NCI-H69 (cell line): ENCODE measurements at places on chromosomes 4 and X.

DNA sequence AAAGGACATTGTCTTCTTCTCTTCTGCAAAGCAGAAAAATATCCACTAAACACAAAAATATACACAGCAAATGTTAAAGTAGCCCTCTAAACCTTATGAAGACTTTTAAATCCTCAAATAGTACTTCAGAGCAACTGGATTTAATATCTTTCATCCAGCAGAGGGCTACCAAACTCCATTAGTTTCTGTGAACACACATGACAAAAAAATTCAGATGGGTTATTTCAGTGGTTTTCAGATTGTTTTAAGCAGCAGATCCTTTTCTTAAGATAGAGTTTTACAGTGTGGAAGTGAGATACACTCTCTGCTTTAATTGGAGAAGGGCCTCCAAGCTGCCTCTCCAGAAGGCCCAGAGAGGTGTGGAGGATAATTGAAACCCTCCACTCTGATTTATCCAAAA, 56.7 kb downstream of the ANK2 start:
- peak; percentile 51 for DNase-seq

DNA sequence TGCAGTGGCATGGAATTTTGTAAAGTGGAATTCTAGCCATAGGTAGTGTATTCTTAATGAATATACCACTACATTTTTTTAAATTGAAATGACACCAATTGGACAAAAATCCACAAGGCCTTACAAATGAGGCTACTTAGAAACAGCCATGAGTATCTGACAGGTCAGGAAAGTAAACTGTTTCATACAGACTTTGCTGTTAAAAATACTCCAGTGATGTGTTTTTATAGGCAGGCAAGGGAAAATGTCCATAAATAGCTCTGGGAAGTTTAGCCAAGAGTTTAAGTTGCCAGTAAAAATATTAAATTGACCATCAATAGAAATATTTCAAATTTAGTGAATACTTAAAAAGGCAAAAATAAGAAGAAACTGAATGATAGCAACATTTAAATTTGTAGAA, 41.8 kb upstream of the PDLIM5 start:
- no peak for DNase-seq

DNA sequence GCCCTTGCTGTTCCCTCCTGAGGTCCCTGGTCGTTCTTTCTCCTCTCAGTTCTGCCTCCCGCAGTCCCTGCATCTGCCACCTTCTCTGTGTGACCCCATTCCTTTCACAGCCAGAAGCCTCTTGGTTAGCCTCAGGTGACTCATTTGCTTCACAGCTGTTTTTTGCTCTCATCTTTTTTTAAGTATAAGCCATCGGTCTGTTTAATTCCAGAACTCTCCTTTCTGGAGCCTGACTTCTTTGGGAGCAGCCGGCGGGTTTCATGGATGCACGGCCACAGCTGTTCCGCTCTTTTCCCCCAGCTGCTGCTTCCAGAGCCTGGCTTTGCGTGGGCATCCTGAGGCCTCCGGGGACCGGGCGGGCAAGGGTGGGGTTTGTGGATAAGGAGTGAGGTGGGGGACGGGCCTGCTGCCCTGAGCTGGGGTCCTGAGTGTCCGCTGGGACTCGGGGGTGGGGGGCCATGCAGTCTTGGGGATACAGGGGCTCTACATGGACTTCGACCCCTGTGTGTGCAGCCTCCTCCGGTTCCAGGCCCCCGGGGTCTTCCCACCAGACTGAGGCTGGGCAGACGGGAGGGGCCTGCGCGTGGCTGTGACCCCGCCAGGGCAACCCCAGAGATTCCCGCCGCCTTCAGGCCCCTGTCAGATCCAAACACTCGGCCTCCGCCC, 46.7 kb downstream of the PCGF3 start:
- DNase-seq, result no peak

- DNase-seq, result no peak
Observed at GRCh38 chrX:47991263-47992094, 12.3 kb downstream of the ZNF182 start.

DNA sequence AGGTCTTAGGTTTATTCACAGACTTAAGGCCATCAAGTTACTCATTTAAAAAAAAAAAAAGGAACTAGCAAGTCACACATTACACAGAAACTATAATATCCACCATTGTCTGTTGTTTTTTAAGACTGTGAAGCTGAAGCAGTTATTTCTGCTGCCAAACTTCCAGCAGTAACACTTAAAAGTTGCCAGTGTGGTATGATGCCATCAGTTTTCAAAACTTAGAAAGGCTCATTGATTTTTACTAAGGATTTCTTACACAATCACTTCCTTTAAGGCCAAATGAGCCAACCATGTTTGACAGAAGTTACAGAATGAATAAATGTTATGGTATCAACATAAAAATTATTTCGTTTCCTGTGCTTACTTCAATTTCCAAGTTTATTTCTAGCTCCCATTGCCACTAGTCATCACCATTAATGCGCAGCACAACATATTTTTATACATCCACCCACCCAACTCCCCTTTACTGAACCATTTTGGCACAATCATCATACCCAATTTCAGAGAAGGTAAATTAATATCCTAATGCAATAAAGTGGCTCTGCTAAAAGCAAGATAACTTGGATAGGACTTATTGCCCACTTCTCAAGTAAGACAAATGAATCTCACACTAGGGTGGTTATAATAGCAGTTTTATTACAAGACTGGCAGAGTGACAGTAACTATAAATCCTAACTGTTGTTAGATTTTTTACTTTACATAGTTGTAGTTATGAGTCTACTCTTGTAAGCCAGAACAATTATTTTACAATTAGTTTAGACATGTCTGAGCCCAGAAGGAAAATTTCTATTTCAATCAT, 13.1 kb downstream of the PDGFC start:
- DNase-seq, result no peak

DNA sequence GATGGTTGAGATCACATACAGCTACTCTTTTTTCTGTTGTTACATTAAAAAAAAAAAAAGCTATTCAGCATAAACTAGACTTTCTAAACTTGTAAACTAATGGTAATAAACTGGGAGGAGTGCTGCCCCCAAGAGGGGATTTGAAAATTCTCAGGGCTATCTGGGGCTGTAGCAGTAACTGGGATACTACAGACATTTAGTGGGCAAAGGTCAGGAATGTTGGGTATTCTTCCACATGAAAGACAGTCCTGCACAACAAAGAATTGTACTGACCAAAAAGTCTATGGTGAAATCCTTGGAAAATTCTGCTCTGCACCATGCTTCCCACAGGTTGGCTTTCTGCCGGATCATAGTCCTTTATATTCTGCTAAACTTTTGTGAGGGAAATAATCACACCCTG, 232.6 kb upstream of the BOD1L1 start:
- no peak for DNase-seq

GRCh38 chr4:521636-522330, 22.8 kb downstream of the PIGG start:
- no peak for DNase-seq

DNA sequence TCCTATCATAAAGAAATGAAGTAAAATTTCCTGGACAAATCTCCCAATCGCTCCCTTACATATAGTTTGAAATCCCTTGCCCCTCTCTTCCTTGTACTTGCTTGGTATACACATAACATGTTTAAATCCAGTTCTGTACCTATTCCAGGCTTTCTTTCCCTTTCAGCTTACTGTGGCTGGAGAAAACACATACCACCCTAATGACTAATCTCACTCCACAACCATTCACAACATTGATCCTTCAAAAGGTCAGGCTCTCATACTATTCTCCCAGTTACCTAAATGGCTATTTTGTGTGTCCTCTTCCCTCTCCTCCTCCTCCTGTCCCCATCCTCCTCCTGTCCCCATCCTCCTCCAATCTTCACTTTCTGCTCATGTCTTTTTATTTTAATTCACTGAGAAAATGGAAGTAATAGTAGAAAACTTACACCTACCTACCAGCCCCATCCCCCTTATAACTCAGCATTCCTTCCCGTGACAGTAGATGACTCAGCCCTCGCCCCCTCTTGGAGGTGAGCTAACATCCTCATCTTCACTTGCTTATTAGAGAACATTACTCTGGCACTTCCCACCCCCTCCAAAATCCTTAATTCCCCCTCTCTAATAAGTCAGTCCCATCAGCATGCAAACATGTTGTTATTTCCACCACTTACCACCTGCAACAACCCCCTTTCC, 77.5 kb downstream of the IL15 start:
- no peak for DNase-seq
